ENCODE measurements at places on chromosomes 2 and 18.
A peak's percentile ranks its signal among the peaks of the same experiment; 100 is the strongest.

GRCh38 chr2:227127201-227127600 lies 36.8 kb downstream of the COL4A4 start:
- no peak for DNase-seq

DNA sequence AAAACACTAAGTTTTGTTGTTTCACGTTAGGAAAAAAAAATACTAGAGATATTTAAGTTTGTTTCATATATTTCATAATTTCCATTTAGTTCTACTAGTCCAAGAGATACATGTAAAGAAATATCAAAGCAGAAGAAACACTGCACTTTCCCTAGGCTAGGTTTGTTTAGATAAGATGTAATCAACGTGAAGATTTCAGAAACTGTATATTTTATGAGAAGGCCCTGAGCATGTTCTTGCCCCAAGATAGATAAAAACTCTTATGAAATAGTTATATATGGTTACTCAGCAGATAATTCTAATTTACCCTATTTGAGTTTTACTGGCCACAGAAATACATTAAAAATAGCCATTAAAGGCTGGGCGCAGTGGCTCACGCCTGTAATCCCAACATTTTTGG lies 143.6 kb upstream of the CBLN2 start:
- no peak for DNase-seq

DNA sequence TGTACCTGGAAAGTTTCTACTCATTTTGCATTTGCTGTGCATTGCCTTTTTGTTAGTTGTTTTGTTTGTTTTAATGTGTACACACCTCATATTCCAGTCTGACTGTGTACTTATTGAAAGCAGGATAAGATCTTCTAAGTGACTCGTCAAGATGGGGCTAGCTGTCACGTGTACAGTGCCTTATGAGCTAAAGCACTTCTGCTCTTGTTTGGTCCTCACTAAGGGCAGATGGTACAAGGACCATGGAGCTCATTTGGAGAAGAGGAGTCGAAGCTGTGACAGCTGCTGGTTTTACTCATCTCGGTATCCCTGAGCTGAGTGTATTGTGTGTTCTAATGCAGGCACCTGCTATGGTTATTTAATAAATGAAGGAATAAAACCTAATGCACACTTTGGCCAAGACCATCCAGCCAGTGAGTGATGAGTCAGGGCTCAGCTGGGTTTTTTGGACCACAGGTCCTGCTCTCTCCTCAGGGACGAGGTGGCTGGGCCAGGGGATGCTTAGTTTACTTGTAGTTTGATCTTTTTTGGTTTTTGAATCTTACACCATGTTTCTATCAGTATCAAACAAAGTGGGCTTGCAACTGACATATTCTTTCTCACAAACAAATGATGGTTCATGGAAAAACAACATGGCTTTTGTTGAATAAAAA lies 152.5 kb upstream of the APCDD1 start:
- DNase-seq = no peak

- no peak for DNase-seq
Measured at GRCh38 chr2:69505710-69506109, 68.5 kb upstream of the NFU1 start.

GRCh38 chr2:158204741-158205165 lies 103.1 kb downstream of the UPP2 start:
- no peak for DNase-seq

DNA sequence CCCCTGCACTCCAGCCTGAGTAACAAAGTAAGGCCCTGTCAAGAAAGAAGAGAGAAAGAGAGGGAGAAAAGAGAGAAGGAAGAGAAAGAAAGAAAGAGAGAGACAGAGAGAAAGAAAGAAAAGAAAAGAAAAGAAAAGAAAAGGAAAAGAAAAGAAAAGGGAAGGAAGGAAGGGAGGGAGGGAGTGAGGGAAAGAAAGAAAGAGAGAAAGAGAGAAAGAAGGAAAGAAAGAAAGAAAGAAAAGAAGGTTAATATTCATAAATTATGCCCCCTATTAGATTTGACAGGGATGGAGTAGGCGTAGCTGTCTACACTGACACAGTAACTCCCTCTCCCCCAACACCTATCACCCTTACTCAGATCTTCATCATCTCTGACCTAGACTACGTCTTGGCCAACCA lies 202.3 kb downstream of the SP3 start:
- DNase-seq = no peak

GRCh38 chr2:170713543-170714380 lies 1.4 kb upstream of the SP5 start:
- DNase-seq = no peak

DNA sequence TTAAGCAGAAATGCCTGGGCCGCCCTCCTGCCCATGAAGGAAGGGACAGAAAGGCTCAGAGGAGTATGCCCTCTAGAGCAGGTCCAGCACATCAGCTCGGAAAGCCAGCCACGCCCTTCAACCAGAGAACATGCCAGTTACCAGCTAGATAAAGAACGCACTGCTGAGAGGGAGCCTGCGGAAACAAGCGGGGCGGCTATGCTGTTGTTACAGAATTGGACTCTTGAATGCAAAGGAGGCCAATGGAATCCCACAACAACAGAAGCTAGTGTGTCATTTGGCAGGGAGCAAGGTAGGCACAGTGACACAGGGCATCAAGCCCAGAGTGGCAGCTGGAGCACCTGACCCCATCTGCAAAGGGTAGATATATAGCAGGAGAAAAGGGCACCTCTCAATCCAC lies 242.9 kb upstream of the ID2 start:
- DNase-seq = no peak

DNA sequence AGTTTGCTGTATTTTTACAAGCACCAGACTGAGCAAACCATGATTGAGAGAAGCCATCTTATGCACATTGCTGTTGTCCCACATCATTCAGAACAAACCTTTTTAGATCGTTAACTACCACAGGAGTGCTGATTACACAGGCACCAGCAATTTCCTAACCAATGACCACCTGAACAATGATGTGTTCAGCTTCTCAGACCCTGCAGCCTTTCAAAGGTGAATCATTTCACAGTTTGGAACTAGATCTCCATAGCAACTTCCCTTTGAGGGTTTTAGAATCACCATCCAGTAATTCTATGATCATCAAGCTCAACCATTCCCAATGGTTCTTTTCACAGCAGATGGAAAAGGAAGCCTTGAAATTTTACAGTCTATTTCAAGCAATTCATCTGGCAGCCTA lies 71.4 kb downstream of the OLA1 start:
- DNase-seq = no peak

DNA sequence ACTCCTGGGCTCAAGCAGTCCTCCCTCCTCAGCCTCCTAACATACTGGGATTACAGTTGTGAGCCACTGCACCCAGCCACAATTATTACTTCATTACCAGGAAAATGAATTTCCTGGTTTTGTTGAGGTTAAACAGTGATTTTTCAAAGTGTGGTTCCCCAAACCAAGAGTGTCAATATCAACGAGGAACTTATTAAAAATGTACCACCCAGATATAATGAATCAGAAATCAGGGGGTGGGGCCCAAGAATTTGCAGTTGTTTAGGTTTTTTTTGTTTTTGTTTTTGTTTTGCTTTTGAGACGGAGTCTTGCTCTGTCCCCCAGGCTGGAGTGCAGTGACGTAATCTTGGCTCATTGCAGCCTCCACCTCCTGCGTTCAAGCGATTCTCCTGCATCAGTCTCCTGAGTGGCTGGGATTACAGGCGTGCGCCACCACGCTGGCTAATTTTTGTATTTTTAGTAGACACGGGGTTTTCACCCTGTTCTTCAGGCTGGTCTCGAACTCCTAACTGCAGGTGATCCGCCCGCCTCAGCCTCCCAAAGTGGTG lies 94.1 kb downstream of the WDSUB1 start:
- DNase-seq = no peak

DNA sequence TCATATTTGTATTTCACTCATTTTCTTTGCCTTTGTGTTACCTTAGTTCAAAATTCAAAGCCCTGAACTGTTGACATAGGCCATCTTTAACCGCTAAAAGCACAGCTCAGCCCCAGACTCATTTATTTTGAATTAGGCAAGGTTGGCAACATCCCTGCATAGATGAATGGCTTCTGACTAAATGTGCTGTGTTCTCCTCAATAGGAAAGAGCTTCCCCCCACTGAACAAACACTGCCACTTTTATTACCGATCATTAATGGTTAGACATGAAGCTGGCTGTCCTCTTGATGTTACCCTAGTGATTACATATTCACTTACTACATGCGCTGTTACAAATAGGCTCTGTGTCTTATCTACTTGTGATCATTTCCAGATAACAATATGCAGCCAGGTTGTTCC lies 170.7 kb downstream of the ADCYAP1 start:
- no peak for DNase-seq

- peak; percentile 82 for DNase-seq
Measured at GRCh38 chr2:205706769-205707381, 24.6 kb downstream of the NRP2 start.

GRCh38 chr2:191474464-191474863 lies 203.5 kb upstream of the NABP1 start:
- DNase-seq = peak; percentile 55

DNA sequence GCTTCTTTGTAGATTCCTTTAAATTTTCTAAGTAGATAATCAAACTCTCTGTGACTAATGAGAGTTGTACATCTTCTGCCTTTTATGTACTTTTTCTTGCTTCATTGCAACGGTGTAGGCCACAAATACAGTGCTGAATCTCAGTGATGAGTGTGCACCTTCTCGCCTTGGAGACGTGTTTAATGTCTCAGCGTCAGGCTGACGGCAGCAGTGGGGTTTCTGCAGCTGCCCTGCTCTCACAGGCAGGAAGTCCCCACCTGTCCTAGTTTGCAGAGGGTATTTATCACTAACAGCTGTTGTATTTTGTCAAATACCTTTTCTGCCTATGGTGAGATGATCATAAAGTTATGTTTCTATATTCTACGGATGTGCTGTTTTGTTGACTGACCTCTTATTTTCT lies 13.3 kb downstream of the AGXT start:
- no peak for DNase-seq

- DNase-seq = no peak
Measured at GRCh38 chr18:76339246-76339620, 155.8 kb downstream of the ZNF516 start.

GRCh38 chr2:236600892-236601291 lies 31.3 kb downstream of the ACKR3 start:
- no peak for DNase-seq

DNA sequence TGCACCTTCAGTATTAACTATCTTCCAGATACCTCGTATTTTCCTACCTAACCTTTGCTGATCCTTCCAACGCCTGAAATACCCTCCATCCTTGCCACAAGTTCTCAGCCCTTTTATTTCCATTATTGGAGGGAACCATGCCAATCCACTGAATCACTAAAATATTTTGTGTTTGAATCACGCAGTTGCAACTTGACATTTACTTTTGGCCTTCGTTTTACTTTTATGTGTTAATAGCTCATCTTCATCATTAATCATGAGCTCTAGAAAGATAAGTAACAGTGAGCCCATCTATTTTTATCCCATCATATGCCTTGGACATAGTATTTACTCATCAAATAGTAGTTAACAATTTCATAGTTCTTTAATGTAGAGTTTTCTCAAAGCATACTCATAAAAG lies 463.2 kb downstream of the THSD7B start:
- DNase-seq = peak; percentile 54

GRCh38 chr18:46333431-46334135 lies 229.4 kb downstream of the HAUS1 start:
- DNase-seq = no peak

- no peak for DNase-seq
Measured at GRCh38 chr2:140734992-140735391, 1395.8 kb downstream of the LRP1B start.

- no peak for DNase-seq
Measured at GRCh38 chr2:202624133-202624532, 10.6 kb upstream of the FAM117B start.

- peak; percentile 77 for DNase-seq
Measured at GRCh38 chr2:156333951-156334495, 1.5 kb upstream of the NR4A2 start.

DNA sequence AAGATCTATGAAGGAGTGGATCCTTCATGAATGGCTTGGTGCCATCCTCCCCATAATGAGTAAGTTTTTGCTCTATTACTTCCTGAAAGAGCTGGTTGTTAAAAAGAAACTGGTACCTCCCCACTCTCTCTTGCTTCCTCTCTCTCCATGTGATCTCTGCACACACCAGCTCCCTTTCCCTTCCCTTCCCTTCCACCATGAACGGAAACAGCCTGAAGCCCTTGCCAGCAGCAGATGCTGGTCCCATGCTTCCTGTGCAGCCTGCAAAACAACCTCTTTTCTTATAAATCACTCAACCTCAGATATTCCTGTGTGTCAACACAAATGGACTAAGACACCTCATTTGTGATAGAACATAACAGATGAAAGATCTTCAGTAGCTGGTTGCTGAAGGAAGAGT lies 303.5 kb upstream of the ACVR2A start:
- no peak for DNase-seq

DNA sequence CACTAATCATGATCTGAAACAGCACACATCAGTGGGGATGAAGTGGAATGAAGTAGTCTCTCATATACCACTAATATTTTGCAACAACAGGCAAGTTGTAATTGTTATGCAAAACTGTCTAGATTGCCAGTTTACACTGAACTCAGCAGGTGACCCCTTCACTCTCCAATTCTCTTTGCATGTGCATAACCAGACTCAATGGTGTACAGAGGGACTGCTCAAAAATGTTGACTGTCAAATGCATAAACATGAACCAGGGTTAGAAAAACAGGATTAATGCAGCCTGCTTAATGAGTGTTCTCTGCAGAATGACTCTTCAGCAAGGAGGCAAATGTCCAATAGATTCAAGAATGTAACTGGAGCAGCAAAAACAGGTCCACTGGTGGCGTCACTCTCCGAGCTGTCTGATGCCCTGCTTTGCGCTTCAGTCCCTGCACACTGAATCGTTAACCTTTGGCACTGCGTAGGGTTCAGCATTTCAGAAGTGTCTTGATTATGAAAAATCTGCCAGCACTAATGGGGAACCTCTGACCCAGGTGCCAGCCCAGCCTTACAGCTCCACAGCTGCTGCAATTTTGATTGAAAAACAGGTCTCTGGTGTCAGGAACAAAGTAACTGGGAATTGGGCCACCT lies 209.3 kb downstream of the TDRD15 start:
- DNase-seq = no peak

GRCh38 chr2:69518841-69519240 lies 81.6 kb upstream of the NFU1 start:
- DNase-seq = no peak

- DNase-seq = no peak
Measured at GRCh38 chr2:81196933-81197628, 892.5 kb upstream of the LRRTM1 start.

DNA sequence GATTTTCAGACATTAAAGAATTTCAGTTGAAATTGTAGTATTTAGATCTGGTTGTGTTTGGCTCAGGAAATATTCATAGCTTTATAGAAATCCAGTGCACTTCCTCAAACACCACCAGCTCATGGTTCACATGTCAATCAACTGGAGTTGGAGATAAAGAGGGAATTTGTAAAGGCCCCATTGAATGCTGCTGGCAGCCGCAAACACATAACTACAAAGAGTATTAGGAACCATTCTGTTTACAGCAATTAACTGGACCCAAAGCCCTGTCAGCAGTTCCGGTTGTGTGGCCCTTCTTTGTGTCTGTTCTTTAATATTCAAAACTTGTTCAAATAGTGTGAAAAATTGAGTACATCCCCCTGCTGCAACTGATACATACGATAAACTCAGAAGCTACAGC lies 107.4 kb upstream of the LRRTM4 start:
- DNase-seq = no peak

GRCh38 chr2:73250872-73251846 lies 17.1 kb downstream of the CCT7 start:
- no peak for DNase-seq

- no peak for DNase-seq
Measured at GRCh38 chr2:205571360-205571959, 110.8 kb upstream of the NRP2 start.
